Mammary epithelial cell (primary cell): ENCODE measurements at places on chromosomes 1 and 21.
A peak's percentile ranks its signal among the peaks of the same experiment; 100 is the strongest.

- peak; percentile 34 for DNase-seq
These were observed 16.4 kb upstream of the SLC44A3 start for GRCh38 chr1:94803517-94804441.

DNA sequence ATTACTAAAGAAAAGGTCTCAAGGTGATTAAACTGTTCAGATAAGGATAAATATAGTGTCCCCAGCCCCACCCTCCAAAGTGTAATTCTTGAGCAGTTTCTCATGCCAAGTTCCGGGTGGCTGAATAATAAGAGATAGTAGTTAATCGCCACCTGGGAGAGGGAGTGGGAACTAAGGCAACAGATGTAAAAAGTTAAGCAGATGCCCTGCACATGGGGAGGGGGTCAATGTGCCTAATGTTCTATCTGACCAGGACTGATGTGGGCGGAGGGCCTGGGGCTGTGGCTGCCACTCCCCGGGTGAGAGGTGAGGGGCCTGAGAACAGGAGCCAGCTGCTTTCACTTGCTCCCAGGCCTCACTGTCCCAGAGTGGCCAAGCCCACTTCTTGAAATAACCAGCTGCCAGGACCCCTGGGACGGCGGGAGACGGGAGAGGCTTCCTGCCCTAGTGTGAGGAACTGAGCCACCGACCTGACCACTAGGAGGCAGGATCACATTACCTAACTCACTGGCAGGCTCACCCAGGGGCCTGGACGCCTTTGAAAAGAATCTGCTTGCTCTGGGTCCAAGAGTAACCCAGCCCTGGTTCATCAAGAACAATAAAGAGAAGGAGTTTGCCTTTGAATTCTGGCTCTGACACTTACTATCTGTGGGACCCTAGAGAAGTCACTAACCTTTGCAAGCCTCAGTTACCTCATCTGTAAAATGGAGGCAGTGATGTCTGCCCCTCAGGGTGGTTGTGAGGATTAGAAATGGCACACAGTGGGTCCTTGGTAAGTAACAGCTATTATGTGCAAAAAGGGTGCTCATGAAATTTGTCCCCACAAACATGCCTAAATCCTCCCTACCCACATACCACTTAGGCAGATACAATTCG, 179.2 kb downstream of the ATG4C start:
- peak; percentile 8 for DNase-seq

DNA sequence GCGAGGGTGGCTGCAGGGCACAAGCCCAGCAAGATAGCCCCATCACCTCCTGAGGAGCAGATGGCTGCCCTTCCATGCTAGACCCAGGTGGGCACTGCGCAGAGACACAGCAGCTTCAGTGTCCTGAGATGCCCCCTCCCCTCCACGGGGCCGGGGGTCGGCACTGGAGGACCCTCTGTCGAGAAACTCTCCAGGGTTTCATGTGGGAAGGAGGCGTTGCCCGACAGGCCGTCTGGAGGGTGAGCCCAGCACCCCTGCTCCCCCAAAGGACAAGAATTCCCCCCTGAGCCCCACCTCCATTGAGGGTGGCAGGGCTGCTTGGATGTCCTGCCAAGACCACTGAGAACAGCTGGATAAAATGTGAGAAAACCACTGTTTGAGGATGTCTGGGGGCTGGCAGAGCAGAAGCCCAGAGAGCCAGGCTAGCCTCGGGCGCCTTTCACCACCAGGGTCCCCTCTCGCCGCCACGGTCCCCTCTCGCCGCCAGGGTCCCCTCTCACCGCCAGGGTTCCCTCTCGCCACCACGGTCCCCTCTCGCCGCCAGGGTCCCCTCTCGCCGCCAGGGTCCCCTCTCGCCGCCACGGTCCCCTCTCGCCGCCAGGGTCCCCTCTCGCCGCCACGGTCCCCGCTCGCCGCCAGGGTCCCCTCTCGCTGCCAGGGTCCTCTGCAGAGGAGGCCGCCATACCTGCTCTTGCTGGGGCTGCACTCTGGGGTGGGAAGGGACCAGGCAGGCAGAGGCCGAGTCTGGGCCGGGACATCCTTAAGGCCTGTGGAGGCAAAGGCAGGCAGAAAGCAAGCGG, 44.2 kb downstream of the SLC19A1 start:
- DNase-seq: no peak

DNA sequence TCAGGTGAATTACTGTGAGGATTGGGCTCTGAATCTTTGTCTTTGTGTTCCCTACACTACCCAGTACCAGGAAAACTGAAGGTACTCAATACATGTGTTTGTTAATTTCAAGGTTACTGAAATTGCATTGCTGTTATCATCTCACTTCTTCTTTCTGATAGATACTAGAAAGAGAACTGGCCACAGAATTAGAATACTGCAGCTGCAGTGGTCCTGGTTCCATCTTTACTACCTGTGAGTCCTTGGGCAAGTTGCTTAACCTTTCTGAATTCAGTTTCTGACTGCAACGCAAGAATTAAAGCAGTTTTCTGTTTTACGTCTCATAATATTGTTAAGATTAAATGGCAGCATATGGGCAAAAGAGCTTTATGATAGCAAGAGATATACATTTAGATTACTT, 263.5 kb downstream of the LMO4 start:
- no peak for DNase-seq

- DNase-seq: no peak
These were observed 16.5 kb downstream of the PFKL start for GRCh38 chr21:44316277-44316900.

- DNase-seq: no peak
These were observed 23.6 kb downstream of the ZBTB18 start for GRCh38 chr1:244074559-244075171.

GRCh38 chr1:232174306-232174705, 455.6 kb downstream of the SIPA1L2 start:
- no peak for DNase-seq

DNA sequence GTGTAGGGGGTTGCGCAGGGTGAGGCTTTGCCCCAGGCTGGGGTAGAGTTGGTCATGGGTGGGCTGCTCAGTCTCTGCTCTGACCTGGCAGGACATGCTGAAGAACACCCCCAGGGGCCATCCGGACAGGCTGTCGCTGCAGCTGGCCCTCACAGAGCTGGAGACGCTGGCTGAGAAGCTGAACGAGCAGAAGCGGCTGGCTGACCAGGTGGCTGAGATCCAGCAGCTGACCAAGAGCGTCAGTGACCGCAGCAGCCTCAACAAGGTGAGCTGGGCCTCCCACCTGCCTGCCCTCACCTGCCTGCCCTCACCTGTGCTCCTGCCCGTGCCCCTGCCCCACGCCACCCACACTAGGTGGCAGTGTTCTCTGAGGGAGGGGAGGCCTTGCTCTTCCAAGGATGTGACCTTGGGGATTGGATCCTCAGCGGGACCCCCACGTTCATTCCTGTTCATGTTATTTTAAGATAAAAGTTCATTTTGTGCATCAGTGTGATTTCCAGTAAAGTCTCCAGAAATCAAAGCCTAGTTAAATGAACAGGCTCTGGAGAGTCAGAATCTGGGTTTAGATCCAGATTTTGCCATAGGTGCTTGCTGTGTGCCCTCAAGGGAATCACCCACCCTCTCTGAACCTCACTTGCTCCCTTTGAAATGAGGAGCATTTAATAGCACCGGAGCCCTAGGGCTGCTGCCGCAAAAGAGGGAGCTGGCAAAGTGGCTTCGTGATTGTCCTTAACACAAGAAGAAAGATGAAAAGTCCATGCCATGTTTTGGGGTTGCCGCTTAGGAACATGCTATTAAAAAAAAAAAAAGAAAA, 87.9 kb downstream of the ARHGEF10L start:
- no peak for DNase-seq

GRCh38 chr1:226762988-226763904, 24.2 kb upstream of the ITPKB start:
- no peak for DNase-seq

- DNase-seq: no peak
These were observed 167.7 kb downstream of the ZSCAN20 start for GRCh38 chr1:33640114-33640660.

GRCh38 chr1:83028467-83028866, 970.5 kb downstream of the TTLL7 start:
- no peak for DNase-seq

- no peak for DNase-seq
These were observed 41.3 kb downstream of the PIK3C2B start for GRCh38 chr1:204453141-204453772.

- DNase-seq: no peak
These were observed 120.3 kb upstream of the C8B start for GRCh38 chr1:57086154-57086553.
